NCI-H1436 treated with DMSO at 0.1 percent for 48 hours (cell line): ENCODE measurements at places on chromosomes 16 and 17.

DNA sequence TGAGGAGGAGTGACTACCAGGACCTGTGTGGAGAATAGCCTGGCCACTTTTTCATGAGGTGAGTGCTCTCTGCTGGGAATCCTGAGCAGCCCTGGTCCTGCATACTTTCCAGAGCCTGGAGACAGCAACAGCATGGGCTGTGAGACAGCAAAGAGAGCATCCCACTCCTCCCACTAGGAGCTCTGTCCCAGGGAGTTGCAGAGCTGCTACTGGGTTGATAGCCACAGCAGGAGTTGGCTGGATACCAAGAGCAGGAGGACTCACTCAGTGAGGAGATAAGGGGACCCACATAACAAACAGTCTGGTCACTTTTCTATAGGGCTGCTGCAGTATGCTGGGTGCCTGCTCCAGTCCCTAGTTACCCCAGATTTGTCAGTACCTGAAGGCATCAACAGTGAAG is 439.3 kb upstream of the CDH8 start:
- DNase-seq = no peak

GRCh38 chr17:55545806-55546205 is 34.6 kb upstream of the SMIM36 start:
- DNase-seq = no peak

DNA sequence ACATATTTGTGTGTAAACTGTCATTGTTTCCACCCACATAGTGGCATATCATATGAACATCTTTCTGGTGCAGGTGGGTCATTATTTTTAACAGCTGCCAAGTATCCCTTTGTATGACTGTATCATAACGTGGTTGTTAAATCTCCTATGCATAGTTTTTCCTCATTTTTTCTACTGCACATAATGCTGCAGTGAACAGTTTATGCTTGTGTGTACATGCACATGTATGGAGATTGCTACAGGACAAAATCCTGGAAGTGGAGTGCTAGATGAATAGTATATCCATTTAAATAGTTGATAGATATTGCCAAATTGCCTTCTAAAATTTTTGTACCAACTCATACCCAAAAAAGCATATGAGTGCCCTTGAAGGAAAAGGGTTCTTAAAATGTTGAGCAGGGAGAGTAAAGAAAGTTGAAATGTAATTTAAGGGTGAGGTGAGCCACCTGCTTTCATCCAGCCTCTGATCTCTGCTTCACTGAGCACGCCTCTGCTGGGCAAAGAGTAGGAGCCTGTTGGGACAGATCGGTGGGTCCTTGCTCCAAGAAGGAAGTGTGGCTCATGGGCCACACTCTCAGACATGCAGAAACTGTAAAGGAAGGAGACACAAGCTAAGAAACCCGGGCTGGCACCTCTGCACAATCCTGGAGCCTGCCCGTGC is 55.3 kb downstream of the HLF start:
- no peak for DNase-seq

GRCh38 chr16:24424364-24424763 is 115.0 kb upstream of the RBBP6 start:
- DNase-seq = no peak

- no peak for DNase-seq
Measured at GRCh38 chr17:964876-965275, 14.7 kb downstream of the NXN start.

DNA sequence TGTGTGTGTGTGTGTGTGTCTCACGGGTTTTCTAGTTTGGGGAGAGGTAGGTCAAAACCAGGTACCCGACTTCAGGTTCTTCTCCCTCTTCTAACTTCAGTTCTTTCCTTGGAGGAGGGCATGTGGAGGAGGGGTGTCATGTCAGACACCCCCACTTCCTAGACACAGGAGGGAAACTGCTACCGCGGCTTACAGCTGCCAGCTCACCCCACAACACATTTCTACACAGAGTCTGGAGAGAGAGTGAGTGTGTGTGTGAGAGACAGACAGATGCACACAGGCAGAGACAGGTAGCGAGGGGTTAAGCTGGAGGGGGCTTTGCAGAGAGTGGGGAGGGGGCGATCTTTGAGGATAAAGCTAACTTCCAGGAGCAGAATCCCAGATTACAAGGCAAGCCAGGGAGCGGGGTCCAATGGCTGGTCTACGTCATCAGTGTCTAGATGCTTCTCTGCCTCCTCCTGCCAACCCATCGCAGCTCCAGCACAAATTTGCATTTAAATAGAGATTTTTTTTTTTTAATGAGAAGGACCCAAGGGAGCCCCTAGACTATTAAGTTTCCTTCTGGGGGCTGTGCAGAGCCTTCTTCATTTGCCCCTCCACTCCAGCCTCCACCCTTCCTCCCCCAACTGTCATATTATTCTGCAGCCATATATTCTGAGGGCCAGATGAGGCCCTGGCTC is 48.9 kb downstream of the MRM1 start:
- DNase-seq = peak; percentile 86

DNA sequence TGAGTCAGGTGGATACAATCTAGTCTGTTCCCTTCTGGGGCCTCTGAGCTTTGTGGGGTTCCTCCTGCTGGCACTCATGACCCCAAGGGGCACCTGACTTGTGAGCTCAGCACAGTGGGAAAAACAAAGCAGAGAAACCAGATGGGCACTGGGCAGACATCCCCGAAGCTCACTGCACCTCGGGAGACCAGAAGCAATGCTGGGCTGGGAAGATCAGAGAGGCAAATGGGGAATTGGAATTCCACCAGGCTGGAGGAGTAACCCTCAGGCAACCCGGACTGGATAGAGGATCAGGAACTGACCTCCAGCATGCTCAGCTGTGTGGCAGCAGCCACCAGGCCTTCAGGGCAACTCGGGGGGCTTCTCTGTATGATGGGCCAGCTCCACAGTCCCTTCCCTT is 50.3 kb downstream of the ABCC12 start:
- DNase-seq = no peak

- no peak for DNase-seq
Measured at GRCh38 chr16:64715624-64716023, 406.2 kb downstream of the CDH11 start.

DNA sequence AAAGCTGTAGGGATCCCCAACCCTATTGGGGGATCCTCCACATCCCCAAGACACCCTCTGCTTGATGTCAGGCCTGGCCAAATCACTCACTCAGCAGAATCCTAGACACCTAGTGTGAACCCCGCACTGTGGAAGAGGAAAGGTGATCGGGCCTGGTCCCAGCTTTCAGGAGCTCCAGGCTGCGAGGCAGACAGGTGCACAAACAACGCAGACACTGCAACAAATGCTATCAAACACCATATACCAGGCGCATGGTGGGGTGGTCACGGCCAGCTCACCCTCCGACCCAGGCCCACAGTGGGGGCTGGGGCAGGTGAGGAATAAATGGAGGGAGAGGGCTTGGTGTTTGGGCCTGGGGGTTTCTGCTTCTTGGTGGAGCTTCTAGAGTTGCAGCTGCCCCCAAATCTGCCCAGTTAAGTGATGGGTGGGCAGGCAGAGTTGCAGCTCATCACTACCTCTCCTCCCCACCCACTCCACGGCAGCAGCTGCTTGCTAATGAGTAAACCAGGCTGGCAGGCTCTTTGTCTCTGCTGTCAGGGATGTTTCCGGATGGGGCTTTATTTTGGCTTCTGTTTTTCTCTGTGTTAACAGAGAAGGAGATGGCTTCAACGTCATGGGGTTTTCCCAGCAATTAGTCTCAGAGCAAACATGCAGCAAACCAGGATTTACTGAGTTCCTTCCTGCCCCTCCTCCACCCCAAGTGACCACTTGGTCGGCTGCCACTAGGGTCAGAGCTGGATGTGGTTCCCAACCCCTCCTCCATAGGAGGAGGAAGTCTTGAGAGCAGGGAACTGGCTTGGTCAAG is 46.6 kb downstream of the PECAM1 start:
- peak; percentile 76 for DNase-seq

GRCh38 chr17:9432134-9432885 is 143.3 kb downstream of the STX8 start:
- no peak for DNase-seq

DNA sequence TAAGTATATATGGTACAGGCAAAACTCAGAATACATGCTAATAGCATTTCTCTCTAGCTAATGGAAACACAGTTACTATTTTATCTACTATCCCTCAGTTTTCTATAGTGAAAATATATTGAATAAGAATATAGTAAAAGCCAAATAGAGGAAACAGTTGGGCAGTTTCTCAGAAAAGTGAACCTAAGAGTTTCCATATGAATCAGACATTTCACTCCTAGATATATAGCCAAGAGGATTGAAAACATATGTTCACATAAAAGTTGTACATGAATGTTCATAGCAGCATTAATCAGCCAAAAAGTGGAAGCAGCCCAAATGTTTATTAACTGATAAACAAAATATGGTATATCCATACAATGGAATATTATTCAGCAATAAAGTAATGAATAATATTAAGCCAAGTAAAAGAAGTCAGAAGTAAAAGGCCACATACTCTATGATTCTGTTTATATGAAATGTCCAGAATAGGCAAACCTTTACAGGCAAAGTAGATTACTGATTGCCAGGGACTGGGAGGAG is 134.6 kb downstream of the CYB561 start:
- DNase-seq = no peak
